Esophagus squamous epithelium (tissue), 5 donors: ENCODE measurements at places on chromosomes 16 and 17. TPM values are rescaled to one million over a fixed set of nuclear protein-coding genes. Genes with fewer than 3 reads are reported as not detected.

DNA sequence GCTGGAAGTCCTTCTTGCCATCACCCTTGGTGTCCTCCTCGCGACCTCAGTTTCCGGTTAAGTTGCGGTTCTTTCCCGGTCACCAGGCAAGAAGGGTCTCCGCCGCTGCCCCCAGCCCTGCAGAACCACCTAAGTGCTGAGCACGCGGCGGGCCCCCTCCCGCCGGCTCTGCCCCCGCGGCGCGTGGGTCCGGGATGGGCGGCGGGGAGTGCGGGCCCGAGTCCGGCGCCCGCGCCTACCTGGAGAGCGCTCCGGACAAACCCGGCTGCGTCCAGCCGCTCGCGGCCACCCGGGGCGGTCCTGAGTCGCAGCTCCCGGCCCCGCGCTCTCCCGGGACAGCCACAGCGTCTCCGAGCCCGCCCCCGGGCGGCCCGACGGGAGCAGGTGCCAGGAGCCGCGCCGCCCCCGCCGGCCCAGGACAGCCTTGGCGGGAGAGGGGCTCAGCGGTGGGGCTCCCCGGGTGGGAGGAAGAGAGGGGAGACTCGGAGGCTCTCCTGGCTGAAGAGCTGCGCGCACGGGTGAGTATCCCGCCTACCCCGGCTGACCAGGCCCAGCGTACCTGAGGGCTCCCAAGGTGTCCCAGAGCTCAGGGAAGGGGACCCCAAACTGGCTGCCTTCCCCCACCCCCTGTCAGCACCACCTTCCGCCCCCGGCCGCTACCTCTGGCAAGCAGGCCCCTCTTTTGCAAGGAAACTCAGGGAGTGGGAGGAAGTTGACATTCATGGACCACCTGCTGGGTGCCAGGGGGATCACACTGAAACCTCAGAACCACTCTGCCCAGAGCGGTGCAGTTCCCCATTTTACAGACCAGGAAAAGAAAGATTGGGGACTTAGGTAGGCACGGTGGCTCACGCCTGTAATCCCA, 22.2 kb upstream of the C17orf113 start:
- DNase-seq, result no peak

Gene GRB7
- 62.1 TPM for total RNA-seq

DNA sequence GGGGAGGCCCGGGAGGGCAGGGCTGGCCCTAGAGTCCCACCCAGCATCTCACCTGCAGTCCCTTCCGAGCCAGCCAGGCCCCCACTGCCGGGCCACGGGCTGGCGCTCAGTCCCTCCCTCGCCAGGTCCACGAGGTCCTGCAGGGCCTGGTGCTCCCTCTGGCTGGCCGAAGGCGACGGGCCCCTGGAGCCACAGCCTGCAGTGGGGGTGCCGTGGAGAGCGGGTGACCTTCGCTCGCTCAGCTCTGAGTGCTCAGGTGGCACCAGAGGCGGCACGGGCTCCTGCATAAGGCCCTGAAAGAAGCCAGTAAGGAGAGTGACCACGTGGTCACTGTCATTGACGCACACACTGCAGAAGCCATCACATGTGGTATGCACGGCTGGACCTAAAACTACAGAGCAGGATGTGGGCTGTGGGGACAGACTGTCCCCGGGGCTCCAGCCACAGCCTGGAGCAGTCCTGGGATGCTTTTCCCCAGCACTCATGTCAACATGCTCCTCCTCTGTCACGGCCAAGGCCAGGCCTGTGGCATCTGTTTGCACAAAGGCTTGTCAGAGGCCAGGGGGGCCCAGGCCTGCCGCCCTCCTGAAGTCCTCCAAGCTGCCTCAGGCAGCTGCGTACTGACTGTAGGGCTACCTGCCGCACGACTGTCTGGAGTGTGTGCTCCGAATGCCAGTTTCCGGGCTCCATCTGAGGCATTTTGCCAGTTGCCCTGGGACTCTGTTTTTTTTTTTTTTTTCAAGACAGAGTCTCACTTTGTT, 15.1 kb downstream of the SLX4 start:
- DNase-seq, result no peak

DNA sequence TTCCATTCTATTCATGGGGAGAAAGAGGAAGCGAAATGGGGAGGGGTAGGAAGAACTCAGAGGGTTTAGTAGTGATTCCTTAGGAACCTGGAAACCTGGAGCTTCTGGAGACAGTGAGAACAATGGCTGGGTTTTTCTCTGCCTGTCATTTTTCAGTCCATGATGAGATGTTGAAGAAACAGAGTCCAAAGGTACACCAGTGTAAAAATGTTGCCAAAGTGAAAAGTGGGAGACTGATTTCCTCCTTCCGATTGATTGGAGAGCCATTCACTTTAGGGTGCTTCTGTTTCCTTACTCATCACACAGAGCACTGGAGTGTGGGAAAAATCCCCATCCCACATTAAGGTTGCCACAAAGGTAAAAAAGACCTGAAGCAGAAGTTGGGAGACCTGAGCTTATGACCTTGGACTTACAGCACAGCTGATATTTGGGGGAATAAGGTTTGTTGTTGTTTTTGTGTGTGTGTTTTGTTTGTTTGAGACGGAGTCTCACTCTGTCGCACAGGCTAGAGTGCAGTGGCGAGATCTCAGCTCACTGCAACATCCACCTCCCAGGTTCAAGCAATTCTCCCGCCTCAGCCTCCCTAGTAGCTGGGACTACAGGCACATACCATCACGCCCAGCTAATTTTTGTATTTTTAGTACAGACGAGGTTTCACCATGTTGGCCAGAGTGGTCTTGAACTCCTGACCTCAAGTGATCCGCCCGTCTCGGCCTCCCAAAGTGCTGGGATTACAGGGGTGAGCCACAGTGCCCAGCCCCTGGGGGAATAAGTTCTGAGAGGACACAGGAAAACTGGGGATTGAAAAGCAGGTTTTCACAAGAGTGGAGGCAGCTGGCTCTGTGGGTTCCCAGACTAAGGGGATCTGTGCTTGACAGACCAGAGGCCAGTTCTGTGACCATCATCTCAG, 1.4 kb upstream of the DHX8 start:
- DNase-seq, result no peak

GRCh38 chr16:1788708-1789100, 4.8 kb downstream of the IGFALS start:
- DNase-seq, result no peak

- no peak for DNase-seq
Observed at GRCh38 chr16:70381604-70382342, 35.1 kb downstream of the DDX19A start.

- no peak for DNase-seq
Observed at GRCh38 chr16:57204675-57205074, 18.5 kb downstream of the RSPRY1 start.
